ENCODE measurements at places on chromosomes 4 and X.

GRCh38 chr4:6093671-6094070 lies 75.4 kb upstream of the C4orf50 start:
- DNase-seq, result no peak

DNA sequence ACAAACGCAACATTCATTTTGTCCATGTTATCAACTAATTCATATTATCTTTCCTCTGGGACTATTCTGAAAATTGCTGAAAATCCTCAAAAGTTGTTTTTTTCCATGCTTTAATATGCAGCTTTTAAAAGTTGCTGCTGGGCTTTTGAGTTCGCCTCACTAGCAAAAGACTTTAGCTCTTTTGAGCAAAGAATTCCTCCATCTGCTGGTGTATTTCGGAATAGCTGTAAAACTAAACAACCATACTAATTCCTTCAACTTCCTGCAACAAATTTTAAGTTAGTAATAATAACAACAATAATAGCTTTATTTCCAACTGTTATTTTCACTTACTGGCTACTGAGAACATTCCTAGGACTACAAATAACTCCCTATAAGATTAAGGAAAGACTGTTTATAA lies 124.5 kb upstream of the PLAC1 start:
- no peak for DNase-seq

DNA sequence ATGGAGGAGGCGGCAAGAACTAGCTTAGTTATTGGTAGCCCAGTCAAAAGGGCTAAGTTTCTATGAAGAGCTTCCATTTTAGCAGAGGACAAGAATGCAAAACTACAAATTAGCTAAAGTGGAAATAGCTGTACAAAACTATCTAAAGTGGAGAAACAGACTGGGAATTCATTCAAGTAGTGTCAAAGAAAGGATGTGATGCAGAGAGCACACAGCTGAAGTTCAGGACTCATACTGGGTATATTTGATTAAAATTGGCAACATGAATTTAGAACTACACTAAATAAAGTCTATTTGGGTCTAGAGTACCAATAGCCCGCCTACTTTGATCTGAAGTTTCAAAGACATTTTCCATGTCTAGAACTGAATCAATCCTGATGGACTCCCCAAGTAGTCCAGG lies 33.1 kb upstream of the GNRHR start:
- no peak for DNase-seq

DNA sequence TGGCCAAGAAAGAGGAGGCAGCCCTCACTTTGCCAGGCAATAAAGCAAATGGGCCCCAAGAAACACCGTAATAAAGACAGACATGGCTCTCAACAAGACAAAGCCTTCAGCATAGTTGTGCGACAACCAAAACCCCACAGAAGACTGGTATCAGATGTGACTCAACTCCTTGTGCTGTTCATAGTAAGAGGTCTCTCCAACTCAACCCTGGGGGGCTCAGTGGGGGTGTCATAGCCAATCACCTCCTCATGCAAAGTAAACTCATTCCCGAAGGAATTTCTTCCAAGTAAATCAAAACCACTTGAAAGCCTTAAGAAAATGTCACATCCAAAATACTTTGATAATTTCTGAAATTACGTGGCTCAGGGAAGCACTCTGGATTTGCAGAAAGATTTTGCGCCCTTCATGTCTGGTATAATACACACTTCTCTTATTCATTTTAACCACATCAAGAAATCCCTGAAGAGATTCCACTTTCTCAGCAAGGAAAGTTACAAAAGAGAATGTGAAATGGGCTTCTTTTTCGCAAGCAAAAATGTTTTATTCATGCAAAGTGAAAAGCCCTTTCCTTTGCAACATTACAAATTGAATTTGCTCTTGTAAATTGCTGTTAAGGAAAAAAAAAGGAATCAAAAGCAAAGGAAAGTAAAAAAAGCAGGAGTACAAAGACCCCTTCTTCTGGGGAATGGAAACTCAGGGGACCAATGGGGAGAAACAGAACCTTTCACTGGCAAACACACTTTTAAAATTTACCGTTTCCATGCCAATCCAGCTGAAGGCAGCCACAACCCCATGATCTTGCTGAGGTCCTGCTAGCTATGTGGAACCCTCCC lies 137.4 kb downstream of the NSUN7 start:
- DNase-seq, result no peak

GRCh38 chr4:60724623-60725022 lies 475.5 kb upstream of the ADGRL3 start:
- no peak for DNase-seq

DNA sequence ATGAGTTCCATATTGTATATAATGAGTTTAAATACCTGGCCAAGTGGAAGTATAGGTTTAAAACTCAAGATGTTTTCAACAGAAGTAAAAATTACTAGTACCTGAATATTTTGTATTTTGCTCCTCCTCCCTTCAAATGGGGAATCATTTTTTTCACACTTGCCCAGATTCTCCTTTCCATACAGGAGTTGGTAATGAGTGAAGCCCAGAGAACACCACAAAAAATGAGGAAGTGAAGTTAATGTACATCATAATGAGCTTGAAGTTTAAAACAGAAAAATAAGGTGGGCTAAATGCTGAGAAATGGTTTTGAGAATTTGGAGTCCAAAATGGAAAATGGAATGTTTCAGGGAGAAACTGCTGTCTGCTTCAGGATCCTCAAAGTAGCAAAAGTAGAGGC lies 364.8 kb upstream of the EMCN start:
- no peak for DNase-seq

- DNase-seq, result no peak
These were observed 377.7 kb downstream of the FBXW7 start for GRCh38 chr4:152158225-152158624.

- no peak for DNase-seq
These were observed 372.3 kb downstream of the TMA16 start for GRCh38 chr4:163866728-163867315.

Measured in stimulated activated naive CD8-positive, alpha-beta T cell treated with anti-CD3 and anti-CD28 coated beads, Interleukin-15, Interleukin-2, amounts not matched to agents 100 U/mL and 50 U/mL, for 24 hours (primary cell).